ENCODE measurements at places on chromosomes 13 and 19.
A peak's percentile ranks its signal among the peaks of the same experiment; 100 is the strongest.

DNA sequence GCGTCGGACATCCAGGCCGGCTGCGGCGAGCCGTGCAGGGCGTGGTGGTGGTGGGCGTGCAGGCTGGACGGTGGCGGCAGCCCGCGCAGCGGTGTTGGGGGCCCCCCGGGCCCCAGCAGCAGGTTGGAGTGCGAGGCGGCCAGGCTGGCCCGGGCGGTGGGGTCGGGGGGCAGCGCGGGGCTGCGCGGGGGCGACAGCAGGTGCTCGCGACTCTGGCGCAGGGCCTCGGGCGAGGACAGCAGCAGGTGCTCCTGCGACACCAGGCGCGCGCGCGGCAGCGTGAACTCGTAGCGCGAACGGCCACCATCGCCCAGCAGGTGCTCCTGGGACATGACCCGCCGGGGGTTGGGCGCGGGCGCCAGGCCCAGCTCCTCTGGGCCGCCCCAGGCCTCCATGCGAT, 9.8 kb downstream of the SHISA7 start:
- no peak for DNase-seq

DNA sequence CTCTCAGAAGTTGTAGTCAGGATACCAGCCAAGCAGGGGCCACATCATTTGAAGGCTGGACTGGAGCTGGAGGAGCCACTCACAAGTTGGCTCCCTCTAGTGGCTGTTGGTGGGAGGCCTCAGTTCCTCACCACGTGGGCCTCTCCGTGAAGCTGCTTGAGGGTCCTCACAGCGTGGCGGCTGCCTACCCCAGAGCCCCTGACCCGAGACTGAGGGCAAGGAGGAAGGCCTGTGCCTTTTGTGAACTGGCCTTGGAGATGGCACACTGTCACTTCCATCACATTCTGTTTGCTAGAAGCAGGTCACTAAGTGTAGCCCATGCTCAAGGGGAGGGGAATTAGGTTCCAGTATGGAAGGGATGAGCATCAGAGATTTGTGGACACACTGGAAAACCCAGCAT, 14.6 kb downstream of the GNA11 start:
- peak; percentile 7 for DNase-seq

DNA sequence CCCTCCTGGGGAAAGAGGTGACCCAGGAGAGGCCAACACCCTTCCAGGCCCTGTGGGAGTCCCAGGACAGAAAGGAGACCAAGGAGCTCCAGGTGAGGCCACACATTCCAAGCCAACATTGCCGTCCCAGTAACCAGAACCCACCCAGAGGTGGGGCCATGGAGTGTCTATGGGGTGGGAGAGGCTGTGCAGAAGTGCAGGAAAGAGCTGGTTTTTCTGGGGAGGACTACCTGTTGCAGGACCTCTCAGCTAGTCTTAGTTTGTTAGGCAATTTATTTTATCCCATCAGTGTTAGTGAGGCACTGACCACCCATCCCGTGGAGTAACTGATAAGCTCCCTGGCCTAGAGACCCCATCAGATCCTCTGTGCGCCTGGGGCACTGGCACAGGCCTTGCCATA, 66.1 kb downstream of the RAB20 start:
- no peak for DNase-seq

DNA sequence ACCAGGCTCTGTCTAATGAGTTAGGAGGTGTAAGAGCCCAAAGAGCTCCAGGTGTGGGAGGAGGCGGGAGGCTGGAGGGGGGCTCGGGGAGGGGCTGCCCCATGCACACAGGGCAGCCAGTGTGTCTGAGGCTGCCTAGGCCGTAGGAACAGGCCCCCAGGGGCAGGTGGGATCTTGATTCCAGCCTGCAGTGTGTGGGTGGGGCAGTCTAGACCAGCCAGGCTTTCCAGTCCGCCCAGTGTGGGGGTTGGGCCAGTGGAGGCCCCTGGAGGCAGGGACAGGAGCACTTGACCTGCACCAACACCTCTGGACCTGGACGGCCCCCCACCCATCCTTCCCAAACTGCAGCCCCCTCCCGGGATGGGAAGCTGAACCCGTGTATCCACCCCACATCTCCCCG, 5.4 kb upstream of the CAMSAP3 start:
- DNase-seq: no peak

GRCh38 chr13:112229992-112230872, 145.9 kb upstream of the SPACA7 start:
- no peak for DNase-seq

DNA sequence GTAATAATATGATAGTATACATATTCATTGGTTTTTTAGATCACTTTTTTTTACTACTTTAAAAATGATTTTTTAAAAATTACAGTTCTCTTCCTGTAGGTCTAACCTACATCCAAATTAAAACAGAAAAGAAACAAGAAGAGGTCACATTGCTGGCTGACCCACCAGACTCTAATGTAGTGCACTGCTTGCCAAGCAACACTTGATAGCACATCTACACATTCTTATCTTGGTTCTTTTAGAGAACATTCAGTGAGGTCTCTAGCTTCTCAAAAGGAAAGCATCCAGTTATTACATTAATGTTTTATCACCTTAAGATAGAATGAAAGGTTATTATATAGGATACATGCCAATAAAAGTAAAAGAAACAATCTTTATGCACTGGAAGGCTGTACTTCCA, 35.6 kb downstream of the NDFIP2 start:
- DNase-seq: no peak

DNA sequence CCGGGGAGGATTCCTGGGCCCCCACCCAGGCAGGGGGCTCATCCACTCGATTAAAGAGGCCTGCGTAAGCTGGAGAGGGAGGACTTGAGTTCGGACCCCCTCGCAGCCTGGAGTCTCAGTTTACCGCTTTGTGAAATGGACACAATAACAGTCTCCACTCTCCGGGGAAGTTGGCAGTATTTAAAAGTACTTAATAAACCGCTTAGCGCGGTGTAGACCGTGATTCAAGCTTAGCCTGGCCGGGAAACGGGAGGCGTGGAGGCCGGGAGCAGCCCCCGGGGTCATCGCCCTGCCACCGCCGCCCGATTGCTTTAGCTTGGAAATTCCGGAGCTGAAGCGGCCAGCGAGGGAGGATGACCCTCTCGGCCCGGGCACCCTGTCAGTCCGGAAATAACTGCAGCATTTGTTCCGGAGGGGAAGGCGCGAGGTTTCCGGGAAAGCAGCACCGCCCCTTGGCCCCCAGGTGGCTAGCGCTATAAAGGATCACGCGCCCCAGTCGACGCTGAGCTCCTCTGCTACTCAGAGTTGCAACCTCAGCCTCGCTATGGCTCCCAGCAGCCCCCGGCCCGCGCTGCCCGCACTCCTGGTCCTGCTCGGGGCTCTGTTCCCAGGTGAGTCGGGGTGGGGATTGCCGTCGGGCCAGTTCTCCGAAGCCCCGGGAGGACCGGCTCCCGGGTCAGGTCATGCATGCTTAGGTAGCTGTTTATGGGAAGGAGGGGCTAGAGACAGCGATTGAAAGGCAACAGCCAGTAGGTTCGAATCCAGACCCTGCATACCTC, at the start of gene ICAM1:
TSS of gene ICAM1 (plus strand) at position 505 of the 779 bp plus-strand sequence. CDS start at position 545, 40 bp downstream.
- no peak for DNase-seq

- DNase-seq: no peak
Measured at GRCh38 chr13:80012251-80012650, 328.7 kb downstream of the SPRY2 start.

- no peak for DNase-seq
Measured at GRCh38 chr19:29383696-29384095, 142.1 kb upstream of the VSTM2B start.

DNA sequence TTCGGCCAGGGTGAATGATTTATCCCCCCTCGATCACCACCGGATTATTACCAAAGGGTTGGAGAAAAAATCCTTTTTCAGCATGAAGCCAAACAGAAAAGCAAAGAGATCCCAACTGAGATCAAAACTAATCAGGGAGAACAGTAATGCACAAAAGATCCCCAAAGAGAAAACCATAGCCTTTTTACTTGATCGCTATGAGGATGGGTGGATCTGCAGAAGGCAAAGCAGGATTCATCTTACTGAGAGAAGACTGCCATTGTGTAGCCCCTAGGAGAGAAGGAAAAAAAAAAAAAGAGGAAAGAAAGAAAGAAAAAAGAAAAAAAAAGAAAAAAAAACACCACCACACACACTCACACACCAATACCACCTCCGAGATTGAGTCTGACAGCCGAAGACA, at the start of gene FGF14:
TSS of gene FGF14 (minus strand) at position 283 of the 400 bp plus-strand sequence.
- DNase-seq: no peak
